ENCODE measurements at places on chromosomes 7 and 10.

DNA sequence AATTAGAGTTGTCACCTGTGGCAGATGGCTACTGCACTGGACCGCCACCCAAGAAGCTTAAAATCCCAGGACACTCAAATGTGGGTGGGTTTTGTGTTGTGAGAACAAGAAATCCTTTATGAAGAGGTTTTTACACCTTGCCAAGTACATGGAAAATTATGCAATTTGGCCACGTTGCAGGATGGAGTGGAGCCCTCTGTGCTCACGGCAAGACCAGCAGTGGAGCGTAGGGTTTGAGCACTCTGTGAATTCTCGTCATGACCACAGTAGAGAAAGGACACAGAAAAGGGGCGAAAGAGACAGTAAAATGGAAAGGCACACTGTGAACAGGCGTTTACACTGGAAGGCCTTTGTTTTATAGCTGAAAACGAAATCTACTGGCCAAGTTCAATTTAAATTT is 222.6 kb downstream of the ADARB2 start:
- no peak for DNase-seq

DNA sequence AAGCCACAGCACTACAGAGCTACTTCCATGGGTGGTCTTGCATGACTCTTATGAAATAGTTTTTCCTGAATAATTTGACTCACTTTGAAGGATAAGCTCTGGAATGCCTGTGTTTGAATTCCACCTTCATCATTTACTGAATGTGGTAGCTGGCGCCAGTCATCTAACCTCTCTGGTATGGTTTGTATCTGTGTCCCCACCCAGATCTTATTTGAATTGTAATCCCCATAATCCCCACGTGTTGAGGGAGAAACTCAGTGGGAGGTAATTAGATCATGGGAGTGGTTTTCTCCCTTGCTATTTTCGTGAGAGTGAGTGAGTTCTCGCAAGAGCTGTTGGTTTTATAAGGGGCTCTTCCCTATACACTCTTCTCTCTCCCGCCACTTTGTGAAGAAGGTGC is 11.2 kb upstream of the SLC13A1 start:
- no peak for DNase-seq

- DNase-seq, result no peak
Observed at GRCh38 chr7:155489158-155489840, 31.4 kb downstream of the EN2 start.

DNA sequence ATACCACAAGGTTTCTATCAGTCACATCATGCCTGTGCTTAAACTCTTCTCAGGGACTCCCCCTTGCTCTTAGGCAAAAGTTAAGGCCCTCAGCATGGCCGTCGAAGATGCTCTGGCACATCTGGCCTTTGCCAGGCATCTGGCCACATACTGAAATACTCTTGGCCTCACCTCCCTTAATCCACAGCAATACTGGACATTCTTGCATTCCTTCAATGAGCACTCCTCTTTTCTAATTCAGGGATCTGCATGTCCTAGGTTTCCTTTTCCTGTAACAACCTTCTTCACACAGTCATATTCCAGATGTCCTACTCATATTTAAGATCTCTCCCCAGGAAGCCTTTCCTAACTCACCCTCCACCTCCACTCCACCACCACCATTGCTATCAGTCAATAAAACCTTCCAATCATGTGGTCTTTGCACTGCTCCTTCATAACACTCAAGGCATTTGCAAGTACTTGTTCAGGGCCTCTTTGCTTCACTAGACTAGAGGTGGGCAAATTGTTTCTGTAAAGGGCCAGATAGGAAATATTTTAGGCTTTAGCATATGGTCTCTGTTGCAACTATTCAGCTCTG is 216.6 kb downstream of the KCNMA1 start:
- DNase-seq, result no peak

- DNase-seq, result no peak
Observed at GRCh38 chr10:13587391-13587790, 626 bp downstream of the PRPF18 start.

All from HCEC 1CT (cell line).